ENCODE measurements at places on chromosomes 13 and 19. TPM values are rescaled to one million over a fixed set of nuclear protein-coding genes. Genes with fewer than 3 reads are reported as not detected.

- DNase-seq, result no peak
Observed at GRCh38 chr13:46761866-46762265, 35.1 kb downstream of the ESD start.

DNA sequence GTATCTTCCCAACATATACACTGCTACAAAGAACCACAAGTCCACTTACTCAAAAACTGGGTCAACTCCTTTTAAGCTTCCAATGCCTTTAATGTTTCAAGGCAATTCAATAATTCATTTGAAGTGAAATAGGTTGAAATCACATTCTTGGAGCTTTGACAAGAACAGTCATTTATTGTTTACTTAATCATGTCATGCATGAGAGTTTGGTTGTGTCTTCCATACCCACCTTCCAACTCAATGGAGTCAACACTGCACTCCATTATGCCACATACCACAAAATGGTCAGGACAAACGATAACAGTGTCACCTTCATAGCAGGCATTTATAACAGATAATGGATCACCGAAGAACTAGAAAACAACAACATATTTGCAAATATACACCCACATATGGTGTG lies 506.3 kb downstream of the UQCRFS1 start:
- no peak for DNase-seq

The IGFL3 gene
- not detected for total RNA-seq

- DNase-seq, result no peak
Observed at GRCh38 chr13:45086484-45086883, 33.8 kb upstream of the GTF2F2 start.

GRCh38 chr19:45824041-45824471 lies 8.9 kb upstream of the RSPH6A start:
- DNase-seq, result no peak

- DNase-seq, result no peak
Observed at GRCh38 chr19:6529937-6530385, 865 bp upstream of the TNFSF9 start.

DNA sequence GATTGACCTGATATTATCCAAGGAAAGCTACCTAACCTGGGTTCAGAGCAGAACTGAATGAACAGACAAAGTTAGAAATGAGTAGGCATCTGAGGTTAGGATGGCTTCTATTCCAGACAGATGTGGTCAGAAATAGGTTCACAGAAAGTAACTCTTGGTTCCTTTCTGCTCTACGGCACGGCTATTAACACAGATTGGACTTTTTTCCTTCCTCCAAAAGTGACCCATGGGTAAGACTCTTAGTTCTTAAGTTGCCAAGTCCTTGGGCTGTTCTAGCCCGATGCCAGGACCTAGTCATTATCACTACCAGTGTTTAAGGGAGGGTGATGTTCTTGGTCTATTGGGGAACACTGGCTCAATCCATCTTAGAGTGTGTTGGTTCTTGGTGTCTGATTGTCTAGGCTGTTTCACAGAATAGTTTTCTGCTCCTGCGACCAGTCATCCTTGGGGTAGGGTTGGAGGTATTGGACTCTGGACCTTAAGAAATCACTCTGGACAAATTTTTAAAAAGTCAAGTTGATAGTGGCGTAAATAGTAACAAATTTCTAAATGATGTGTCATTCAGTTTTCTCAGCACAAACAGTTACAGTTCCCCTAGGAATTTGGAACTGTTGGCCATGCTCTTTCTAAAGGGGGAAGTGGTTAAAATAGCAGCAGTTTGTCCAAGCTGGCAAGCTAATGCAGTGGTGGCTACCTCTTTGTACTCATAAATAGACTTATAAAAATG lies 60.1 kb upstream of the MYCBP2 start:
- no peak for DNase-seq

The ZNF682 gene
- 4.2 TPM for total RNA-seq

Data from aorta (tissue), 5 donors.